ENCODE measurements at places on chromosomes 16 and 17. TPM values are rescaled to one million over a fixed set of nuclear protein-coding genes. Genes with fewer than 3 reads are reported as not detected.

Gene C1QTNF8
- polyA plus RNA-seq: 0.05 TPM

Gene PIGL
- polyA plus RNA-seq: 28.9 TPM

Gene NPW
- 3.8 TPM for polyA plus RNA-seq

Gene CRHR1
- polyA plus RNA-seq: 0.14 TPM

Gene DLG4
- 40.3 TPM for polyA plus RNA-seq

Gene TMEM100
- polyA plus RNA-seq: 41.0 TPM

Gene DCAKD
- 53.2 TPM for polyA plus RNA-seq

Gene TBC1D3B
- 5.3 TPM for polyA plus RNA-seq

Gene CCL8
- polyA plus RNA-seq: 0.05 TPM

Gene HEATR9
- polyA plus RNA-seq: 0.10 TPM
